WERI-Rb-1 (cell line): ENCODE measurements at places on chromosomes 12 and 14.

- DNase-seq: no peak
Observed at GRCh38 chr12:11482955-11483354, 87.6 kb upstream of the PRB2 start.

DNA sequence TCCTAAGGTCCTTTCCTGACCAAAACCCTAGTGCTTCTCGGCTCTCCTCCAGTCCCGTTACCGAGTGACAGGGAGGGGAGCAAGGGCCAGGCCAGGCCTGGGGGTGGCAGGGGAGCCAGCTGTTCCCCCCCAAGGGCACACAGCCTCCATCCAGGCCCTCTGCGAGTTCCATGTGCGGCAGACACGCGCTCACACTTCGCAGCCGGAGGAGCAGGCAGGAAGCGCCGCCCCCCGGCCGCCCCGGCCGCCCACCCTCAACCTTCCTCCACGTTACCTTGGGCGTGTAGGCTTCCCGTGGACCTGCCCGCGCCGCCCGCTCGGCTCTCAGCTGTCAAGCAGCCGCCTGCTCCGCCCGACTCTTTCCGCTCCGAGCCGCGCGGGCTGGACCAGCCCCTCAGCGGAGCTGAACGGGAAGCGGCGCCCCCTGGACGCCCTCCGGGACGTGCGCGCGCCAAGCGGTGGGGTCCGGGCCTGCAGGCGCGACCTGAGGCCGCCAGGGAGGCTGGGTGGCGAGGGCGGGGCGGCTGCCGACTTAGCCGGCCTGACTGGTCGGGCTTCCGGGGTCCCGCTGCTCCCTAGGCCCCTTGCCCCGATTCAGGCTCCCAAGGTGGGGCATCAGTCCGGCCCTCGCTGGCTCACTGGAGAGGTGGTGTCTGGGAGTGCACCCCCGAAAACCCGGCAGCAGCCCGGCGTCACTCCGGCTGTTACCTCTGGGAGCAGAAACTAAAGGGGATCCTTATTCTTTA is at the start of gene CRACR2A:
Gene CRACR2A, minus strand, starts transcription at position 369 of the 746 bp plus-strand sequence. CDS start 56,110 bp downstream, outside the sequence.
- DNase-seq: peak; percentile 71

- DNase-seq: no peak
Observed at GRCh38 chr12:6646276-6647082, 753 bp downstream of the ACRBP start.

DNA sequence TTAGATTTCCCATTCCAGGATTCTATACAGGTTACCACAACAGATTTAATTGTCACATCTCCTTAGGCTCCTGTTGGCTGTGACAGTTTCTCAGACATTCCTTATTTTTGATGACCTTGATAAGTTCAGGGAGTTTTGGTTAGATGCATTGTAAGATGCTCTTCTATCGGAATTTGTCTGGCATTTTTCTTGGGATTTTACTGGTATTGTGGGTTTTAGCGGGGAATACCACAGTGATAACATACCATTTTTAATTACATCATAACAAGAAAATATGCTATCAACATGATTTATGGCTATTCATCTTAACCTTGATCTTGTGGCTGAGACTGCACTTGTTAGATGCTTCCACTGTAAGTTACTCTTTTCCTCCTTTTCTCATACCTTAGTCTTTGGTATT is 217.5 kb upstream of the PPFIA2 start:
- no peak for DNase-seq

- DNase-seq: no peak
Observed at GRCh38 chr12:48586361-48586760, 16.5 kb upstream of the LALBA start.

GRCh38 chr14:79708426-79709388 is 502.6 kb downstream of the DIO2 start:
- no peak for DNase-seq

DNA sequence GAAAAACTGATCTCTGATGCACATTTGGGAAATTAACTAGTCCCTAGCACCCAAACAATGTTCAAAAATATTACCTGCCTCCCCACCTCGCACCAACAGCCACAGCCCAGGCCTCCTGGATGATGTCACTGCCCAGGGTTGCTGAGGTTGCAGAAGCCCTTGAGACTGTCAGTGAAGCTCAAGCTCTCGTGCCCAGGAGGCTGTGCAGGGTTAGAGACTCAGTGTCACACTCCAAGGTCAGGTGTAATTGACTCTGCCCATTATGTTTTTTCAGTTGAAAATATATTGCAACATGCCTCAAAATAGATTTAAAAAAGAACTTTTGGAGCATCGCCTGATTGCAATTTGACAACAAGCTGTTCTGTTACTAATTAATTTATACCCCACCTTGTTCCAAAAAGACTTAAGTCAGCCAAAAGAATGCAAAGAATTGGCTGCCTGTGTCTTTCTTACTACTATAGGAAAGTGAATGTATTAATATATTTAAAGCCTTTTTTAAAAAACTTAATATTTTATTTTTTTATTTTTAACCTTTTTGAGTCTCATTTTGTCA is 72.3 kb downstream of the CMAS start:
- no peak for DNase-seq

GRCh38 chr12:112908548-112908947 is 1.8 kb downstream of the OAS1 start:
- no peak for DNase-seq

DNA sequence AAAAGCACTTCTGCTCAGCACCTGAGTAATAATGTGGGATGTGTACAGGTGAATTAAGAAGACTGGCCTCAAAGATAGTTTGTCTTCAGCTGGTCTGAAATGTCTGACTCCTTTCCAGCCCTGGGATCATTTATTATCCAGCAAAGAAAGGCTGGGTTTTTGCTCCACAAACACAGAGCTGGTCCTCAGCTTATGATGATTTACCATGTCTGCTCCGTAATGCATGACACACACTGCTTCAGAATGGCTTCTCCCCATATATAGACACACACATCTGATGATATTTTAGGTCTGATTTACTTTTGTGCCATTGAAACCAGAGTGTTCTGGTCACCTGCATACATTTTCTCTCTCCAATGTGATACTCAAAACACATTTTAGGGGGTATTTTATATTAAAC is 225.0 kb downstream of the SLC25A21 start:
- no peak for DNase-seq

- no peak for DNase-seq
Observed at GRCh38 chr12:51242120-51242519, 3.5 kb downstream of the DAZAP2 start.

GRCh38 chr14:65564370-65564769 is 151.8 kb downstream of the FUT8 start:
- no peak for DNase-seq

DNA sequence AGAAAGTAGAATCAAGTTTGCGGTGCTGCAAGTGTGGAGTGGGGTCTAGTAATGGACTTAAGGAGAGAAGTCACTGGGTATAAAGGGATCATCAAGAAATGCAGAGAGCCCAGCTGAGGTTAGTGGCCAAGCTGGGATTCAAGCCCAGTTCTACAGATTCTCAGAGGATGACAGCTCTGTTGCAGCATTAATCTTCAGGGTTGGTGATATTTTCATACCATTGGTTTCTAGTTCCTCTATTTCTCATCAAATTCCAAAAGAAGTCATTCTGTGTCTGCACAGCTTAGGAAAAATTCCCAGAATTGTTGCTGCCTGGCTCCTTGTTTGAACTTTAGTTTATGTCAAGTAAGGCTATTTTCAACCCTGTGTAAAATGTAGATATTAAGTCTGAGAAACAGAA is 169.5 kb upstream of the NTF3 start:
- DNase-seq: no peak

- no peak for DNase-seq
Observed at GRCh38 chr12:79317179-79317847, 373.5 kb downstream of the PAWR start.

DNA sequence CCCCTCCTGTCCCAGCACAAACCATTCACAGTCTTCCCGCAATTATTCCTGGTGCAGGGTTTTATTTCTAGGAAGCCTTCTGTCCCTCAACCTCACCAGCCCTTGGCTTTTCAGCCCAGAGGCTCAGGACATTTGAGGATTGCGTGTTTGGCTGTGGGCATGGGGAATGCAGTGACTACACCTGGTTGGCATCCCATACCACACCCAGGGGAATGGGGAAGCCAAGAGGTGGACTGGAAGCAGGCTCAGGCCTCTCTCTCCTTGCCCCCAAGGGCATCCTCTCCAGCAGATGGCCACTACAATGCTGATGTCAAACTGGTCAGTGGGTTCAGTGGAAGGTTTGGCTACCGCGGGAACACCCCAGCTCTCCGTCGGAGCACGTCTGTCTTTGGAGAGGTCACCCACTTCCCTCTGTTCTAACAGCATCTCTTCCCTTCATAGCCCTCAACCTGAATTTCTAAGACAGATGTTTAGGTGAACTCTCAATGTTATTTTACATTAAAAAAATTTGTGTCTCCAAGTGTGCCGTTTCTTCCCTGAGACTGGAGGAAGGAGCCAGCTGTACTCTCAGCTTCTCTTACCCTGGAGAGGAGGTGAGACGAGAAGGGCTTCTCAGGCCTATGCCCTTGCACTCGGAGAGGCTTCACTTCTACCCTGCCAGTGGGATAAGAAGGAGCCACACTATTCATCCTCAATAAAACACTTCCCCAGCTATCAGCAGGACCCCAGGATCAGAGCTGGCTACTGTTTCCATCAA is 35.5 kb downstream of the DCAF4 start:
- DNase-seq: no peak

- no peak for DNase-seq
Observed at GRCh38 chr12:87116780-87117179, 860.6 kb upstream of the MGAT4C start.

DNA sequence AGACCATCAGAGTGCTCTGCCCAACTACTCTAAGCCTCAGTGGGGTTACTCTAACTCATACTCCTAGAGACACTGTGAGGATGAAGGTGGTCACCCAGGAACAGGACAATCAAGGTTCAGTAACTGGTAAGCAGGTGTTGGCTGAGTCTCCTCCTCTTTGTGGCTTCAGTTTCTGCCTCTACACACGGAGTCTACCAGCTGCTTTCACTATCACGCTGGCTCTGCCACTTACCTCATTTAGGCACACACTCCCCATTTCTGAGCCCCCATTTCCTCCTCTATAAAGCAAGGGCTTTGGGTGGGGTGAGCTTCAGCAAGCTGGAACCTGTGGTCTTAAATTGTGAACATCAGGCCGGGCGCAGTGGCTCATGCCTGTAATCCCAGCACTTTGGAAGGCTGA is 7.3 kb upstream of the TCHP start:
- DNase-seq: no peak

DNA sequence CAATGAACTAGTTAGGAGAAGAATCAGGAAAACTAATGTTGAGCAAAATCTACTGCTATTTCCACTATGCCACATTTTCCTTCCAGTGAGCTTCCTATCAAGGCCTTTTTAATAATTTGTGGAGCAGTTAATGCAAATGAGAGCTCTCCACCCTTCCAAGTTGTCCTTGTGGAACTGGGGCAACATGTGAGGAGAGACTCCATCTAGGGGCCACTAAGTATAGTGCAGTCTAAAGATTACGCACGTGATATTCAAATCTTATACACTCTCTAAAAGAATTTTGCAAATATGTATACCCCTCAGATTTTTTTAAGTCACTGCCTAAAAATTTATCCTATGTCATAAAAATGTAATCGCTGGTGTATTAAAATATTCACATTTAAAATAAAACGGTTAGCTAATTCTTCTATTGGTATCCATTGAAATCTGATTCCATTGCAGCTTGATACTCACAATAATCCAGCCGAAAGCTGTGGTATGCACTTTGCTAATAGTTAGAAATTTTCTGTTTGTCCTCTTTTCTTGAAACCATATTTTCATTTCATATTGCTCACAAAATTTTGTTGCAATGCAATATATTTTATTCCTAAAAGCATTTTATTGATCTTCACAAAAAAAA is 100.1 kb downstream of the PAH start:
- DNase-seq: no peak

GRCh38 chr12:1429980-1430379 is 164.4 kb downstream of the FBXL14 start:
- DNase-seq: no peak

- DNase-seq: peak; percentile 77
Observed at GRCh38 chr14:23454445-23454856, 15.1 kb upstream of the NGDN start.

DNA sequence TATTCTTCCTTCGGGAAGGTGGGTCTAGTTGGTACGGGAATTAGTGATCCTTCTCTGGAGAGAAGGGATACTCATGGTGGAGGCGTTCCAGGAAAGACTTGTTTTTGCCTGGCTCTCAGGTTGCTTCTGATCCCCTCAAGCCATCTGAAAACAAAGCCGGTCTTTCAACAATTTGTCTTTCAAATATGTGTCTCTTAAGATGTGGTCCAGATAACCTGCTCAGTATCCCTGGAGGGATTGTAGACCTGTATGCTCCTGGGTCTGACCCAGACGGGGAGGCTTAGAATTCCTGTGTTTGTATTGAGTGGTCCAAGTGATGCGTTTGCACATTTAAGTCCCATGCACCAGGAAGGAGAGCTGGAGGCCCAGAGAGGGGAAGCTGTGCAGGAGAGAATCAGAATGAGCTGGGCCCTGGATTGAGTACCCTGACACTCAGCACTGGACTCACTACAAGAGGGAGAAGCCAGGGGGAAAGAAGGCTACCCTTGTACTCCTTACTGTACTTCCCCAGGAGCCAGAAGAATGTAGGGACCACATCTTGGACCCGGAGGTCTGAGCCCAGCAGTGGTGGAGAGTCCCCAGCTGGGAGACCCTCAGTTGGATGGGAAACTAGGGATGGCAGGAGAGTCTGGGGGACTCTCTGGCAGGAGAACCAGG is 40.4 kb downstream of the ERH start:
- DNase-seq: no peak

DNA sequence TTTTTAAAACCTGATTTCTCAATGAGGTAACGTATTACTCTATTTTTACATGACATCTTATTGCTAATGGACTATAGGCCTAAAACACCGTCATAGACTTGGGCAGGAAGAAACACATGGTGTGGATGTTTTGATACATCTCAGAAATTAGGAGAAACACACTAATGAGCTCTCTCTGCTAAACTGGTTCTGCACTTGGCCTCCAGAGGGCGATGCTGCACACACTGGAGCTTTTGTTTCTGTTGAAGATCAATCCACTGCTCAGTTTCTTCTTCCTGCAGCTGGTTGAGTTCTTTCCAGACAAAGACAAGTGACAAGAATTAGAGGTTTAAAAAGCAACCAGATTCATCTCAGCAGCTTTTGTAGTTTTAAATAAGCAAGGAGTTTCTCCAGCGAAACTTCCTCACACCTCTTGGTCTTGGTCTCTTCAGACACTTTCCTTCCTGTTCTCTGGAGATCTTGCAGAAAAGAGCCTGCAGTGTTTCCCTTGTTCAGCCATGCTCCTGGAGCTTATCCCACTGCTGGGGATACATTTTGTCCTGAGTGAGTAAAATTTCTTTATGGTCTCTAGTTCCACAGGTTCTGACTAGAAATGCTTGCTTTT is 178.5 kb upstream of the OR4E1 start:
- DNase-seq: peak; percentile 19

GRCh38 chr14:101006008-101006407 is 102.5 kb upstream of the RTL1 start:
- no peak for DNase-seq

DNA sequence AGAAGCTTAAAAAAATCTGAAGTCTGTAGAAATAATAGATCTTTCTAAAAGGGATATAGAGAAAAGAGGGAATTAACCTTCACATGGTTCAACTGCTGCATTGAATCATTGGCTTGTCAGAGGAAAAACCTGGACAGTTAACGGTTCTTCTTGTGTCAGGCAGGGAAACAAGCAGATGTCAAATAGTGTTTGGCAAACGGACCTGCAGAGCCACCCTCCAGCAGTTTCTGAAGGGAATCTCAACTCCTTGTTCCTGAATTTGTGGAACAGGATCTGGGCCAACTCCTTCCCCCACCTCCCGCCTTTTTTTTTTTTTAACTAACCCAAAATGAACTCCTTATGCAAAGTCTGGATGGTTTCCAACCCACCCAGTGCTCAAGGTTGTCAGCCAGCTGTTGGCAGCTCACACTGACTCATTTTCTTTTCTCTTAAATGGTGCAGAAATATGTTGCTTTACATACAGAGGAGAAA is 187.3 kb downstream of the CAND1 start:
- DNase-seq: peak; percentile 56

GRCh38 chr12:96108321-96108720 is 72.9 kb upstream of the LTA4H start:
- no peak for DNase-seq
